ENCODE measurements at places on chromosomes 12 and 14. TPM values are rescaled to one million over a fixed set of nuclear protein-coding genes. Genes with fewer than 3 reads are reported as not detected.

DNA sequence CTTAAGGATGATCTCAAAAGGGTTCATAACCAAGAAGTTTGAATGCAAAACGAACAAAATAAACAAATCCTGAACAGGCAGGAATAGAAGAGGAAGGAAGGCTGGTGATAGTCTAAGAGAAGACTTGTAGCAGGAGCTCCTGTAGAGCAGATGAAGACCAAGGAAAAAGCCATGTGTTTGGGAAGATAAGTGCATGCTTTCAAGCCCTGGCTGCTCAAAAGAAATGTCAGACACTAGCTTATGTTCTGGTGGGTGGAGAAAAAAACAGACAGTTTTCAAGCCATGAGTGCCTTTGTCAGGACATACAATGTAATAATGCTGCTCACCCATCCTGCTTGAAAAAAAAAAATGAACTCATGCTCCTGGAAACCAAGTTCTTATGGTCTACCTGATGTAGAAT is 27.4 kb downstream of the TAOK3 start:
- no peak overlapping the region for H3K4me3 ChIP-seq
- no peaks in the 10 kb centered on the region for H3K36me3 ChIP-seq
- H3K4me1 ChIP-seq, result peaks cover 4% of the 10 kb centered on the region
- no peaks in the 10 kb centered on the region for H3K27me3 ChIP-seq
- DNase-seq, result no peak

- no peak overlapping the region for H3K27ac ChIP-seq
- no peak overlapping the region for H3K4me3 ChIP-seq
- no peaks in the 10 kb centered on the region for H3K36me3 ChIP-seq
- peaks cover 4% of the 10 kb centered on the region for H3K27me3 ChIP-seq
These were observed 1494.7 kb upstream of the TMEM132C start for GRCh38 chr12:126772171-126772864.

DNA sequence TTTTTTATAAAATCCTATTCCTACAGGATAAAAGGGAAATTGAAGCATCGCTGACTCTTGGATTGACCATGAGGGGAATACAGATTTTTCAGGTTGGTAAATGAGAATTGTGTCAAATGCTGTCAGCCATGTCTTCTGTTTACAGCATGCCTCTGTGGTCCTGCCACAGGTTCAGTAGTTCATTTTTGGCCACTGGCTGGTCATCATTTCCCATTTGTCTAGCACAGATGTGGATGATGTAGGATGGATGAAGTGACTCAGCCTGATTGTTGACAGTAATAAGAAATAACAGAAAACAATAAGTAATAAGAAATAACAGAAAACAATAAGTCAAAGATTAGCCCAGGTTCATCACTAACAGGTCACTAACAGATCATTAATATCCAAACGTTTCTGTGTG is 59.8 kb downstream of the FRMD6 start:
- no peak overlapping the region for H3K4me3 ChIP-seq
- no peak for DNase-seq
- no peak overlapping the region for H3K27ac ChIP-seq
- peaks cover 8% of the 10 kb centered on the region for H3K36me3 ChIP-seq
- H3K27me3 ChIP-seq, result no peaks in the 10 kb centered on the region
- peaks cover 16% of the 10 kb centered on the region for H3K4me1 ChIP-seq

DNA sequence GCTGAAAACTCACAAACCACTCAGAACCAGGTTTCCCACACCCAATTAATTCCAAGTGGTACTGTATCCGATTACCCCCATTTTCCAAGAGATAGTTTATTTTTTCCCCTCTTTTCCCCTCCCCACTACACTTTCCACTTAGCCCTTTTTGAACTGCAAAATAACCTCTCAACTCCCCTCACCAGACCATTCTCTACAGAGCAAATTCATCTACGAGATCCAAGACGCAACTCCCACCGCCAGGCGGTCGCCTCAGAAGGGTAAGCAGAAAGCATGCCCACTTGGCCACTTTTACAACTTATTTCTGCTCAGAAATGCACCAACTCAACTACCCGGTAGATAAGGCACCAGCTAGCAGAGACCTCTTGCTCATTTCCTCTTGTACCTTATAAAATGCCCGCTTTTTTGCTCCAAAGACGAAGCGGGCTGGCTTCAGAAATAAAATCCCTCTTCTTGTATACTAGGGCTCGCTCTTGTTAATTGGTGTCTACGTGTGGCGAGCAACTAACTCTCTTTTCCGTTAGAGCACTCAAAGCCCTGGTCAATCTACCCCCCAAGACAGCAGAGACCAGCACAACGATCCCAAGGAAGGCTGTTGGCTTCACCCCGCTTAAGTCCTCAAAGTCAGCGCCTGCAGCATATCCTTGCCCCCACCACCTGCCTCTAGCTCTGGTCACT is 910 bp upstream of the SRP54 start:
- no peak overlapping the region for H3K27ac ChIP-seq
- H3K4me1 ChIP-seq, result peaks cover 13% of the 10 kb centered on the region
- peak; percentile 45 for DNase-seq
- H3K36me3 ChIP-seq, result no peaks in the 10 kb centered on the region
- no peaks in the 10 kb centered on the region for H3K27me3 ChIP-seq

DNA sequence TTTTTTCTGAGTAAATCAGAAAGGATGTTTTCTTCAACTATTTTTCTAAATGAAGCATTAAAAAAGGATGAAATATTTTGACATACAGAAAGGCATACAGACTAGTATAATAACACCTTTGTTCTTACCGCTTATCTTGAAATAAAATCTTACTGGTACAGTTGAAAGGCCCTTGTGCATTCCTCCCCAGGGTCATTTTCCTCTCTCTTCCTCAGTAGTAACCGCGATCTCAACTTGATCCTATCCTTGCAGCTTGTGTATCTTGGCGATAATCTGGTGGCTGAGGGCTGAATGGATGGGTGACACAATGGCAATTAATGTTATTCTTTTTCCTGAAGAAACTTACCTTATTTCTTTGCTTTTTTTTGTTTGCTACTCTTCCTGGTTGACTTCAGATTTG is 18.5 kb downstream of the GAS2L3 start:
- H3K4me3 ChIP-seq, result no peak overlapping the region
- H3K36me3 ChIP-seq, result peaks cover 32% of the 10 kb centered on the region
- H3K27me3 ChIP-seq, result no peaks in the 10 kb centered on the region
- peaks cover 44% of the 10 kb centered on the region for H3K4me1 ChIP-seq

DNA sequence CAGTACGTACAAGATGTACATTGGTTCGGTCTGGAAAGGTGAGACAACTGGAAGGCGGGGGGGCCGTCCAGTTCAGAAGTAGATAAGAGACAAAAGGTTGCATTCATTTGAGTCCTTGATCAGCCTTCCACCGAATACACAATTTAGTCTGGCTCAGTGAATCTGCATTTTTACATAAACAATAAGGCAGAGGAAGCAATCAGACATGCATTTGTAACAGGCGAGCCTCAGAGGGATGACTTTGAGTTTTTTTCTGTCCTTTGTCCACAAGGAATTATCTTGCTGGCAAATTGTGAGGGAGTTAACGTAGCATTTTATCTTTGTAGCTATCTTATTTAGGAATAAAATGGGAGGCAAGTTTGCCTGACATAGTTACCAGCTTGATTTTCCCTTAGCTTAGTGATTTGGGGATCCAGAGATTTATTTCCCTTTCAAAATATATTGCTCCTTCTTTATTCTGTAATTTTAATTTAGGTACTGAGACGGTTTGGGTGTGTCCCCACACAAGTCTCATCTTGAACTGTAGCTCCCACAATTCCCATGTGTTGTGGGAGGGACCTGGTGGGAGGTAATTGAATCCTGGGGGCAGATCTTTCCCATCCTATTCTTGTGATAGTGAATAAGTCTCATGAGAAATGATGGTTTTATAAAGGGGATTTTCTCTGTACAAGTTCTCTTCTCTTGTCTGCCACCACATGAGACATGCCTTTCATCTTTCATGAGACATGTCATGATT is 59.4 kb downstream of the TESPA1 start:
- peaks cover 4% of the 10 kb centered on the region for H3K36me3 ChIP-seq
- no peak overlapping the region for H3K27ac ChIP-seq
- H3K4me1 ChIP-seq, result peaks cover 3% of the 10 kb centered on the region
- H3K4me3 ChIP-seq, result no peak overlapping the region

GRCh38 chr12:31729705-31730104 is 884 bp upstream of the AMN1 start:
- H3K36me3 ChIP-seq, result peaks cover 3% of the 10 kb centered on the region
- no peak for DNase-seq
- H3K4me3 ChIP-seq, result peak overlapping the region; percentile 99
- H3K4me1 ChIP-seq, result peaks cover 24% of the 10 kb centered on the region
- H3K27ac ChIP-seq, result no peak overlapping the region
- no peaks in the 10 kb centered on the region for H3K27me3 ChIP-seq

- H3K27me3 ChIP-seq, result no peaks in the 10 kb centered on the region
- H3K36me3 ChIP-seq, result no peaks in the 10 kb centered on the region
- H3K4me1 ChIP-seq, result peaks cover 9% of the 10 kb centered on the region
- no peak for DNase-seq
- H3K4me3 ChIP-seq, result no peak overlapping the region
These were observed 16.7 kb upstream of the SYNDIG1L start for GRCh38 chr14:74442757-74443156.

- no peaks in the 10 kb centered on the region for H3K27me3 ChIP-seq
- no peak for DNase-seq
- no peak overlapping the region for H3K4me3 ChIP-seq
- peaks cover 4% of the 10 kb centered on the region for H3K4me1 ChIP-seq
- H3K27ac ChIP-seq, result no peak overlapping the region
These were observed 32.0 kb downstream of the PRKD1 start for GRCh38 chr14:29895591-29896083.

DNA sequence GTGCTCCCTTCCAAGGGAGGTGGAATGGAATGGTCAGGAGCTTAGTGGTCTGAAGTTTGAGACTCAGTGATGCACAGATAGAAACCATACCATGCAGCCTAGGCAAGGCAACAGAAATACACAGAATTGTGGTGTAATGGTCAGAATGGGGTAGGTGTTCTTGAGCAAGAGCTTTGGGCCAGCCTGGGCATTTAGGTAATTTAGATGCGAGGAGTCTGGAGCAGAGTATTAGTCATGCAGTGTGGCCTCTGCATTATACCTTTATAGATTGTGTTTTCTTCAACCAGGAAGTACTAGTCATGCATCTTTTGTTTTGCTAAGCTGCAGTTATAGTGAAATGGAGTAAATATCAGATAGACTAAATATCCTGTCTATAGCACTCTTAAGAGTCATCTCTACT is 118.3 kb downstream of the DAAM1 start:
- no peaks in the 10 kb centered on the region for H3K36me3 ChIP-seq
- DNase-seq, result no peak
- no peak overlapping the region for H3K4me3 ChIP-seq
- no peak overlapping the region for H3K27ac ChIP-seq
- H3K27me3 ChIP-seq, result no peaks in the 10 kb centered on the region

DNA sequence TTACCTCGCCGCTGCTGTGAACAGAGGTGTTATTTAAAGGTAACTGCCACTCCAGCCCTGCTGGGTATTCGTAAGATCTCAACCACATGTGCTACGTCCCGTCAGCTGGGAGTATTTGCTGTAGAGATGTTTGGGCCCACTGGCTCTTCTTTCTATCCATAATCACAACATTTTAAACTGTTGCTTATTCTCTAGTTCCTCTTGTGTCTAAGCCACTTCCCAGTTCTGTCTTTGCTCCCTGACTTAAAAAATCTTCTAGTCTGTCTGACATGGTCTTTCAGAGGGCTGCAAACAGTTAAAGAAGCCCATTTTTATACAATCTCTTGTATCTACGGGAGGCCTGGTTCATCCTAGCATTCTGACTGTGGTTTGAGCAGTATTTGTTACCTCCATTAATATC is 33.2 kb upstream of the HELB start:
- no peaks in the 10 kb centered on the region for H3K36me3 ChIP-seq
- peaks cover 3% of the 10 kb centered on the region for H3K27me3 ChIP-seq
- H3K27ac ChIP-seq, result no peak overlapping the region
- H3K4me3 ChIP-seq, result no peak overlapping the region
- no peak for DNase-seq
- no peaks in the 10 kb centered on the region for H3K4me1 ChIP-seq

DNA sequence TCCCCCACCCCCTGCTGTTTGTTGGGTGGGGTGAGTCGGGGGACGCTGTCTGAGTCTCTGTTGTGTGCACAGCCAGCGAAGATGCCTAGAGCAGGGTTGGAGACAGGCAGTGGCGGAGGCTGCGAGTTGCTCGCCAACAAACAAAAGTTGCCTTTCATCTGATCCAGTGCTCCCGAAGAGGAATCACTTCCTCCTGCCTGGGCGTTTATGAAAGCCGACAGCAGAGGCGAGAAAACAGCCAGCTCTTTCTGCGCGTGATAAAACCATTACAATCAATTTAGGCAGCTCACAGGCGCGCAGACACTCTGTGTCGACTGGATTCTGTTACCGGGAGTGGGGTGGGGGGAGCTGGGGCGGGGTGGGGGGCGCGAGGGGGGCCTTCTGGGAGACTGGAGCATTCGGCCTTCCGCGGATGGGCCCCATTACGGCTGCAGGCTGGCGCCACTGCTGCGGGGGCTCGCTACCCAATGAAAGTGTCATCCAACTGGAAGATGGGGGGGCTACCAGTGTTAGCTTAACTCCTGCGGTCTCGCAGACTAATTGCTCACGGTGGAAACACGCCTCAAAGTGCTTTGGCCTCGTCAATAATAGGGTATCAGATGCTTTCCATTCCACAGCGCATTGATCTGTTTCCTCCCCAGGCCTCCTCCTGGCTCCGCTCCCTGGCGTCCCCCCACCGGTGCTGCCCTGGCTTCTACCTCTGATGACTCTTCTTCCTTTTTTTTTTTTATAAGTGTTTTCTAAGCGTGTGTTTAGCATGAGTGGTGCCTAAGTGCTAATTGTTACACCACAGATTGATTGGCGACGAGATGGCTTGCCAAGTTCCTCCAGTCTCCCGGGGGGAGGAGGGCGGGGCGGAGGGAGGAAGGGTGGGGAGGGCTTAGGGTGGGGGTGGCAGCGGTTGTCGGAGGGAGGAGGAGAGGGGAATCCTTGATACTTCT is 678.4 kb downstream of the MED13L start:
- H3K27me3 ChIP-seq, result peaks cover 12% of the 10 kb centered on the region
- no peaks in the 10 kb centered on the region for H3K36me3 ChIP-seq
- H3K27ac ChIP-seq, result peak overlapping the region; percentile 48
- H3K4me1 ChIP-seq, result peaks cover 25% of the 10 kb centered on the region

DNA sequence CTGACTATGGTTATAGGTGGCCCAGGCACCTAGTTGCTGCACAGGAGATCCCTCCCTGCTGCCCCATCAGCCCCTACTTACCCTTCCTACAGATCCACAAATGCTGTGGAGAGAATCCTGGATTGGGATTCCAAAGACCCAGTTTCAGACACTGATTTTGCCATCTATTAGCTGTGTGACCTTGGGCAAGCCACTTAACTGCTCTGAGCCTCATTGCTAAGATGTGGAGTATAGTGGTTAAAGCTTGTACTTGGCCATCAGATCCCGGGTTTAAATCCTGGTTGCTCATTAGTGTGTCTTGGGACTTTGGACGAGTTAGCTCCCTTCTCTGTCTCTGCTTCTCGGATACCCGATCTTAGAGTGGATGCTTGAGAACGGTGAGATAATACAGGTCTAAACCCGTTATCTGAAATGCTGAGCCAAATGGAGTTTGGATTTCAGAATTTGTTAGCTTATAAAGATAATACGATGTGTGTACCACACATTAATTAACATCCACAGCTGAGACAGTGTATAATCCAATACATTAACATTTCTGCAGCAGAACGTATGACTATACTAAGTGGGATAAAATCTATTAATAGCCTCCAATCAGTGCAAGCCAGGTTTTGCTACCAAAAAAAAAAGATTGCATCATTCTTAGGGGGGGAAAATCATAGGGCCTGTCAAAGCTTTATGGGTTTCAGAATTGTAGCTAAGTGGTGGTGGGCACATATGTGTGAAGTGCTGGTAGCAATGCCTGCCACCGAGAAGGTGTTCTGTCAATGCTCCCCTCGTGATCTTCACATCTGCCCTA is 16.0 kb downstream of the PROX2 start:
- H3K4me1 ChIP-seq, result no peaks in the 10 kb centered on the region
- no peak for DNase-seq
- no peaks in the 10 kb centered on the region for H3K36me3 ChIP-seq
- H3K27me3 ChIP-seq, result no peaks in the 10 kb centered on the region

The ST8SIA1 gene
- 64.7 TPM for total RNA-seq

The MDGA2 gene
- 10.5 TPM for total RNA-seq

The NOVA1 gene
- 62.2 TPM for total RNA-seq

The PZP gene
- total RNA-seq, result not detected

The FAM161B gene
- 3.3 TPM for total RNA-seq
